ENCODE measurements at places on chromosomes 2 and 18.

DNA sequence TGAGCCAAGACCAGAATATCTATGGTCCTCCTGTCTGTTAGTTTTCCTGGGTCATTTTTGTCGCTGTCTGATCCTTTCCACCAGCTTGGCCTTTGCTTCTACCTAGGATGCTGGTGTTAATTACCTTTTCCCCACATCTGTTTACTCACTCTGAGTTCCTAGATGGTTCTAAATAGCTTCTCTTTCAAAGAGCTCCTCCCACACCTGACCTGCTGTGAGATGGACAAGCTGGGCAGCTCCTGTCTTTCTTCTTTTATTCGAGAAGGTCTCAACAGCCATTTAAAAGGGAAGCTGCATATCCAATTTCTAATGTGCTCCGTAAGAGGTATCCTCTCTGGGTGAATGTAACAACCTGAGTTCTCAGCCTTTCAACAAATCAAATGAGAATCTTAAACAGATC is 156.2 kb downstream of the HRH4 start:
- H3K4me3 ChIP-seq: no peak overlapping the region
- H3K27ac ChIP-seq: no peak overlapping the region
- no peak for DNase-seq
- peaks cover 8% of the 10 kb centered on the region for H3K27me3 ChIP-seq
- no peaks in the 10 kb centered on the region for H3K4me1 ChIP-seq
- no peaks in the 10 kb centered on the region for H3K36me3 ChIP-seq

DNA sequence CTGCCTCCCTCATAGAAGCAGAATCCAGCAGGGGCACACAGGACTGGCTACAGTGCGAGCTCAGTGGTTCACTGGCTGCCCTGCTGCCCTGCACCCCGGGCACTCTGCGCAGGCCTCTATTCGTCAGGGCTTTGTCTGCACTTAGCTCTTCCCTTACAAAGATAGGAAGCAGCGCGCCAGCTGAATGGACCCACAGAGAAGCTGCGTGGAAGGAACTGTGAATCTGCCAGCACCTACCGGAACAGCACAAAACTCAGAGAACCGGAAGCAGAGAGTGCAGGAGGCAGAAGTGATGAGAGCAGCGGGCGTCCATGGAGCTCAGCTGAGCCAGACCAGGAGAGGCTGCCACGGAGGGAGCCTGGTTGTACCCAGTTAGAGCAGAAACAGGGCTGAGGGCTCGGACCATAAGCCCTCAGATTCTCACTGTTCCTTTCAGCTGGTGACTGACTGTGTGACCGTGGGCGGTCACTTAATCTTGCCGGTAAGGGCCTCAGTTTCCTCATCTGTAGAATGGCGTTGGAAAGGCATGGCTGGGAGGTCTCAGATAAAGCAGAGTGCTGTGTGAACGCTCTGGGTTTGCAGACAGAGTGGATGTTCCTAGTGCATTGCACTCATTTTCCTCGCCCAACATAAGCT is 23.1 kb upstream of the SLC66A3 start:
- H3K27ac ChIP-seq: peak overlapping the region; percentile 59
- peak; percentile 33 for DNase-seq
- peak overlapping the region; percentile 50 for H3K4me3 ChIP-seq
- H3K27me3 ChIP-seq: peaks cover 37% of the 10 kb centered on the region
- peaks cover 44% of the 10 kb centered on the region for H3K4me1 ChIP-seq

- DNase-seq: peak; percentile 55
- peak overlapping the region; percentile 4 for H3K27ac ChIP-seq
- peak overlapping the region; percentile 84 for H3K4me3 ChIP-seq
- H3K4me1 ChIP-seq: peaks cover 24% of the 10 kb centered on the region
- H3K36me3 ChIP-seq: peaks cover 5% of the 10 kb centered on the region
Observed at GRCh38 chr2:179263446-179264367, 925 bp downstream of the SESTD1 start.

DNA sequence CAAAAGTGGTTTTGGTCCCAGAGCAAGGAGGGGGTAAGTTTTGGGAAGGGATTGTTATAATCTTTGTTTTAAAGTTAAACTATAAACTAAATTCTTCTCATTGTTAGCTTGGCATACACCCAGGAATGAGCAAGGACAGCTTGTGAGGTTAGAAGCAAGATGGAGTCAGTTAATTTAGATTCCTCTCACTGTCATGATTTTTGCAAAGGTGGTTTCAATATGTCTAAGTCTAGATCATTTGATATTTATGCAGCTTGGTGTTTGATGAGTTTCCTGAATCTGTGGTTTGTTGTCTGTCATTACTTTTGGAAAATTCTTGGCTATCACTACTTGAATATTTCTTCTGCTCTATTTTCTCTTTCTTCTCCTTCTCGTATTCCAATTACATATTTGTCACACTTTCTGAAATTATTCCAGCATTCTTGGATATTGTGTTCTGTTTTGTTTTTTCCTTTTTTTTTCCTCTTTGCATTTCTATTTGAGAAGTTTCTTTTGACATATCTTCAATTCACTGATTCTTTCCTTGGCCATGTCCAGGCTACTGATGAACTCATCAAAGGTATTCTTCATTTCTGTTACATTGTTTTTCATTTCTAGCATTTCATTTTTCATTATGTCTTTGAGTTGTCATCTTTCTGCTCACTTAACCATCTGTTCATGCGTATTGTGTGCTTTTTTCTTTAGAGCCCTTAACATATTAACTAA is 5.1 kb downstream of the SP140 start:
- H3K4me3 ChIP-seq: no peak overlapping the region
- H3K27ac ChIP-seq: peak overlapping the region; percentile 58
- H3K27me3 ChIP-seq: no peaks in the 10 kb centered on the region
- no peak for DNase-seq

- peaks cover 40% of the 10 kb centered on the region for H3K36me3 ChIP-seq
- H3K27ac ChIP-seq: no peak overlapping the region
- H3K4me1 ChIP-seq: peaks cover 18% of the 10 kb centered on the region
- DNase-seq: no peak
- no peak overlapping the region for H3K4me3 ChIP-seq
Observed at GRCh38 chr2:178510384-178510783, 30.1 kb downstream of the PLEKHA3 start.

- no peak for DNase-seq
- no peaks in the 10 kb centered on the region for H3K36me3 ChIP-seq
- H3K27me3 ChIP-seq: peaks cover 4% of the 10 kb centered on the region
- H3K4me3 ChIP-seq: no peak overlapping the region
- H3K27ac ChIP-seq: no peak overlapping the region
- H3K4me1 ChIP-seq: no peaks in the 10 kb centered on the region
Observed at GRCh38 chr2:62435720-62436119, 70.3 kb downstream of the TMEM17 start.

DNA sequence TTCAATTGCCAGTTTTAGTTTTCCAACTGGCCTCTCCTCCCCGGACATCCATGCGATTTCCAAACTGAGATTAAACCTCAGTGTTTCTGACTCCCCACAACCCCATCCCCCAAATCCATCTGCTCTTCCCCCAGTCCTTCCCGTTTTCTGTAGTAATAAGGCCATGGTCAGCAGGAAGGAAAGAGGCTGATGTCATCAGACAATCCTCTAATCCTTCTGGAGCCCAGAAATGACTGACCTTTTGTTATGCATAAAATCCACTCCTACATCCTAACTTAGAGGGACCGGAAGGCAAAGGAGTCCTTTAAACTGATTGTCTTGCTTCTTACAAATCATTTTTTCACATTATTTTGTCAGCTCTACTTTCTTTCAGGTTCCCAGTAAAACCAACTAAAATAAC is 155.8 kb downstream of the INO80D start:
- no peaks in the 10 kb centered on the region for H3K36me3 ChIP-seq
- H3K4me3 ChIP-seq: no peak overlapping the region
- DNase-seq: no peak
- peaks cover 6% of the 10 kb centered on the region for H3K4me1 ChIP-seq
- H3K27ac ChIP-seq: no peak overlapping the region

DNA sequence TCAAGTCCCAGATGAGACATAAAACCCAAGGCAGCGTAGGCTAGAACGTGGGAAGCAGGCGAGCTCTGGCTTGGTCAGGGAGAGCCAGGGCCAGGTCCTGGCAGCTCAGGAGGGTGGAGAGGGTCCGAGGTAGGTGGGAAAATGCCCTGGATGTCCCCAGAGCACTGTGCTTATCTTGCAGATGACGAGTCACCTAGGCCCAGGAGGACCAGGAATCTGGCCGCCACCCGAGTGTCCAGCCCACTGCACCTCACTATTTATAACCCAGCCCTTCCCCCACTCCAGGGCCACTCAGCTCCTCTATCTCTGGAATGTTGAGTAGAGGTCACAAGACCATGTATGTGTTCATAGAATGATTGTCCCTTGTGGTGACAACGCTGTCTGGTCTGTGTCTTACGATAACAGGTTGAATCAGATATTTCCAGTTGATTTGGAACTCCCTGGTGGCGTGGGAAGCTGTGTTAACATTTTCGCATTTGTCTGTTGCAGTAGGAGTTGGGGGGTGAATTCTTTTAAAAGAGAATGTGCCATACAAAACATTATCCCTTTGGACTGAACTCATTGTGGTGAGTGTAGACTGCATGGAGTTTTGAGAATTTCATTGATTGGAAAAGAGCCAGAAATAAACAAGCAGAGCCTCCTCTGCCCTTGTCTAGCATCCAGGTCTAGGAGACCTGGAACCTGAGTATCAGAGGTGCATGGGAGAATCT is 47.5 kb downstream of the EMILIN2 start:
- no peak for DNase-seq
- peaks cover 15% of the 10 kb centered on the region for H3K27me3 ChIP-seq
- H3K4me3 ChIP-seq: no peak overlapping the region
- H3K27ac ChIP-seq: no peak overlapping the region

DNA sequence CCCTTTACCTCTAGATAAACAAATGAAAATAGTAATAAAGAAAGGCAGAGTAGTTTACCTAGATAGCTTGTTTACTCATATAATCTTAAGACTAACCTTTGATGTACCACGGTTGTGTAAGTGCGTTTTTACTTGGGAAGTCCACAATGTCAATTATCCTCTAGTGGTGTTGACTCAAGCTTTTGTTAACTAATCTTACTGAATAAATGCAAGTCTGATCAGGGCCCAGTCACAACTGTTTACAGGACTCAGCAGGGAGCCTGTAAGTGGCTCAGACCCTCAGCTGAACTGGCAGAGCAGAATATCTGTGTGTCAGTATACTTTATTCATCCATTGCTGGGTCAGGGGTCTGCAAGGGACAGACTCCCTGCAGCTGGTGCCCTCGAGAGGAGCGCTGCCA is 98.1 kb upstream of the ACAA2 start:
- H3K4me1 ChIP-seq: no peaks in the 10 kb centered on the region
- no peak overlapping the region for H3K4me3 ChIP-seq
- no peak for DNase-seq
- H3K27me3 ChIP-seq: peaks cover 6% of the 10 kb centered on the region
- no peaks in the 10 kb centered on the region for H3K36me3 ChIP-seq

Data from activated naive CD4-positive, alpha-beta T cell treated with anti-CD3 and anti-CD28 coated beads, Interleukin-2, amount 10 ng/mL, durations not matched to agents 7 days and 5 days (primary cell).